Astrocyte (in vitro differentiated cells and primary cell): ENCODE measurements at places on chromosomes 1 and 21. TPM values are rescaled to one million over a fixed set of nuclear protein-coding genes. Genes with fewer than 3 reads are reported as not detected.
A peak's percentile ranks its signal among the peaks of the same experiment; 100 is the strongest.

DNA sequence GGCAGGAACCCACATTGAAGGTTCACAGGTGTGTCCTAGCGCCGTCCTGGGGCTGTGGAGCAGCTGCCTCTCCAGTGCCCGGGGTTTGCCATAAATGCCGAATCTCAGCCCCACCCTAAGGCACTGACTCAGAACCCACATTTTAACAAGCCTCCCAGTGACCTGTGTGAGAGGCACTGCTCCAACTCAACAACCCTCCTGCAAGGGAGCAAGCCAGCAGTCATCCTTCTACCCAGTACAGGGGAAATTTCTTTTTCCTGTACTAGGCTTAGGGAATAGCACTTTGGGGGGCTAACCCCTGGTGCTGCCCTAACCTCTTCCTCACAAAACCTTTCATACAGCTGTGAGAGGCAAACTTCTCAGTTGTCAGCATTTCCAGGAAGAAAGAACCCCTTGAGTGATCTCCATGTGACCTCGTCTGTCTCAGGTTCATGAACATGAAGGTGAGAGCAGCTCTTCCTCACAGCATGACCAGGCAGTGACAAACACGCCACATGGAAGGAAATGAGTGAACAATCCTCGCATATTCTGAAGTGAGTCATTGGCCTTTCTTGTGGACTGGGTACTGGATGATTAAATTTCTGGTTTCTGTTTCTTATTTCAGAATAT is 11.4 kb upstream of the BCAR3 start:
- peaks cover 29% of the 10 kb centered on the region for H3K4me1 ChIP-seq
- DNase-seq, result peak; percentile 86
- H3K27ac ChIP-seq, result peak overlapping the region; percentile 76
- H3K36me3 ChIP-seq, result no peaks in the 10 kb centered on the region
- H3K27me3 ChIP-seq, result no peaks in the 10 kb centered on the region
- H3K4me3 ChIP-seq, result no peak overlapping the region

DNA sequence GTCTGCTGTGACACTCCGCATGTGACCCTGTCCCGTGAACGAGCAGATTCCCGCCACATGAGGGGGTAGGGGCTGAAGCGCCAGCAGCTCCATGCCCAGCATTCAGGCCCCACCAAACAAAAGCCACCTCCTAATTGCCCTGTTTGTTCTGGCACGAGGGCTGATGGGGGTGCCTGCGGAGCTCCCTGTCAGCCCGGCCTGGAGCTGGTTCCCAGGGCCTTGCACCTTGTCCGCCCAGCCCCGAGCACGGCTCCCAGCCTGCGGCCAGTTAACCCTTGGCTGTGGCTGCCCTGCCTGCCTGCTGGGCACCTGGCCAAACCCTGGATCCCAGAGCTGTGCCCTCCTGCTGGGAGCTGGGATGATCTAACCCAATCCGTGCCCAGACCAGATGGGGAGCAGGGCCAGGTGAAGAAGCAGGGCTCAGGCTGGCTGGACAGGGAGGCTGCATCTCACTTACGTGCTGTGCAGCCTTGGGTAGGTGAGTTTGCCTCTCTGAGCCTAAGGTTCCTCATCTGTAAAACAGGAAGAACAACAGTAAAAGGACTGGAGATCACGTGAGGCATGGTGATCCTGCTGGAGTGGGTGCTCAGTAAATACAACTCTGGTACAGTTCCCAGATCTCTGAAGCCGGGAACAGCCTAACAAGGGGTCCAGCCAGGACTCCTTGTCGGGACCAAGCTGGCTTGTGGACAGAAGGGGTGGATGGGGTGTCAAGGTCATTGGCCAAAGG is 110.9 kb upstream of the IFFO2 start:
- H3K27me3 ChIP-seq, result no peaks in the 10 kb centered on the region
- peaks cover 21% of the 10 kb centered on the region for H3K4me1 ChIP-seq
- DNase-seq, result no peak
- no peaks in the 10 kb centered on the region for H3K36me3 ChIP-seq

GRCh38 chr21:35212393-35213127 is 163.5 kb upstream of the RUNX1 start:
- no peaks in the 10 kb centered on the region for H3K36me3 ChIP-seq
- DNase-seq, result peak; percentile 84
- H3K27ac ChIP-seq, result peak overlapping the region; percentile 51
- H3K4me3 ChIP-seq, result no peak overlapping the region
- no peaks in the 10 kb centered on the region for H3K27me3 ChIP-seq

The ENTREP3 gene
- 51.1 and 51.7 TPM in 2 replicates for total RNA-seq

The TIAM1 gene
- total RNA-seq, result 17.0 and 17.8 TPM in 2 replicates
